ENCODE measurements at places on chromosomes 6 and 20.

DNA sequence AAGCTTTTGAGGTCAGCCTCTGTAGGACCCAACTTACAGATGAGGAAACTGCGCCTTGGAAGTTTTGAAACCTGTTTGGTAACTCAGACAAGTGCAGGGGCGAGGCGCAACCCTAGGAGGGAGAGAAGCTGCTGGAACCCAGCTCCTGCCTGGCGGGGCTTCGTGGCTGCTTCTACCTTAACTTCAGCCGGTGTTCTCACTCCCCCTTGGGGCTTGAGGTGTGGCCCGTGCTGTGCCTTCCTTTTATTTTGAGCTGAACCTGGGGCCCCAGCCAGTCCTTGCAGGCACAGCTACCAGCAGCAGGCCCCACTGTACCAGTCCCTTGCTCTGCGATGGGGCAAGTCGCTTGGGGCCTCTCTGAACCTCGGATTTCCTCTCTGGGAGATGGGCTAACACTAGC lies 12.0 kb downstream of the RBM38 start:
- no peak for DNase-seq

DNA sequence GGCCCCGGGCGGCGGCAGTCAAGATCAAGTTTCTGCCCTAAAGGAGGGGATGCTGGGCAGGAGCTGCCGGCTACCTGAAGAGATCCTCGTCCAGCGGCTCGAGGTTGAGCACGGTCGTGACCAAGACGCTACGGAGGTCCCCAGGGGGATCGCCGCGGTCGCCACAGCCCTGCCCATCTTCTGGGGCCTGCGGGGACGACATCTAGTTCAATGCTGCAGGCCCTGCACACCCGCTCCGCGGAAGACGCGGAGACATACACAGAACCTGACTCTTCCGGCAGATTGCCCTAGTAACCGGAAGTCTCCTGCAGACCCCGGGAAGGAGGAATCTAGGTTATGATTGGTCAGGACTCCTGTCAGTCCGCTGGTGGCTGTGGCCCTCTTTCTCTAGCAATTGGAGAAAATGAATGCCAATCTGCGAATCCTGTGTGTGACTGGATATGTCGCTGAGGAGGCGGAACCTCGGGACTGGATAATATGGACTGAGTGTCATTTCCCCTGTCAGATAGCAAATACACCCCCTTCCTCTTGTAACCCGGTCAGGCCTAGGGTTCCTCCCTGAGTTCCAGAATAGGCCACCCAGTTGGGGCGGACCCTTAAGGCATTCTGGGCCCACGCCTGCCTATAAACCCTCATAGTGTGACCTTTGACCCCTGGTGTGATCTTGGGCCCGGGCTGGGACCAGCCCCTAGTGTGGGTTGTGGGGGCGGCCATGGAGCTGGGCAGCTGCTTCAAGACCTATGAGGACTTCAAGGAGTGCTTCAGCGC lies at the start of the genes ACOT8 and ZSWIM3:
Gene ACOT8, minus strand, starts transcription at position 279 of the 768 bp plus-strand sequence. Its CDS starts 77 bp downstream, at position 202.
Gene ZSWIM3, plus strand, starts transcription at position 501 of the 768 bp plus-strand sequence. Its CDS starts 212 bp downstream, at position 713.
- peak; percentile 81 for DNase-seq

DNA sequence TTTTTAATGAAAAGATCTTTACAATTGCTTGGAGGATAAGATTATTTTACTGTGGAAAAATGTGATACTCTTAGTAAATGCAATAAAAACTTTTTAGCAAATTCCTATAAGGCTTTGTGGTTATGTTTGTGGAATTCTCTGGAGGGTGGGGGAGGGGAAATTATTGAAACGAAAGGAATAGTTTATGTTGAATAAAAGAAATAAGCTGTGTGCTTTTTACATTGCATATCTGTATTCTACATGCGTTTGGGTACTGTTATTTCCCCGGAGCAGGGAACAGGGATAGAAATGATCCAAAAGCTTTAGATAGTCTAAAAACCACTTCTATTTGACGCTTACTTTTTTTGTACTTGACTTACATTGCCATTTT lies 143.8 kb downstream of the SLC16A10 start:
- no peak for DNase-seq

DNA sequence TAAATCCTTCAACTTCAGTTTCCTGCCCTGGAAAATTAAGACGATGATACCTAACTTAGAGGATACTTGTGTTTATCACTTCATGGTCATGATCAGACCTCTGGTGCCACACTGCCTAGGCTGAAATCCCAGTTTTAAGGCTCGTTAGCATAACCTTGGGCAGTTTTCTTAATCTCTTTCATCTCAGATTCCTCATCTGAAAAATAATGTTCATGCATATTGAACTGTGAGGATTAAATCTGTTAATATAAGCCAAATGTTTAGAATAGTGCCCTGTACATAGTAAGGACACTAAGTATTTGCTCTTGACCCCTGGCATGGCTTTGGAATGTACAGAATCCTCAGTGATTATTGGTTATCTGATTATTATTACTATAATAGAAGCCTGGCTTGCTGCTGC lies 79.7 kb downstream of the OGFRL1 start:
- DNase-seq, result no peak

DNA sequence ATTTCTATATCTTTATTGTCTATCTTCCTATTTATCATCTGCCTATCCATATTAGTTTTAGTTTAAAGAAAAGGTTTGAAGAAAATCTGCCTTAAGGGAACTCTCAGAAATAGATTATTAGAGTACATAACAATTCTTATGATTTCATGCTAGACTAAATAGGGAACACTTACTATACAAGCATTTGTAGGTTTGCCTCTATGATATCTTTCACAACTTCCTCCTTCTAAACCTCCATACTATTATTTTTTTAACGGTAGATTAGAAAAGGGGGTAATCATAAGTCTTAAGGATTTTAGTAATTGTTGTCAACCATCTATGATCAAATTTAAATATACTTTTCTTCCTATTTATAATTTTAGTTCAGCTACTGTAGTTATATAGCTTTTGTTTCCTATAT lies 11.6 kb upstream of the DSE start:
- DNase-seq, result no peak

DNA sequence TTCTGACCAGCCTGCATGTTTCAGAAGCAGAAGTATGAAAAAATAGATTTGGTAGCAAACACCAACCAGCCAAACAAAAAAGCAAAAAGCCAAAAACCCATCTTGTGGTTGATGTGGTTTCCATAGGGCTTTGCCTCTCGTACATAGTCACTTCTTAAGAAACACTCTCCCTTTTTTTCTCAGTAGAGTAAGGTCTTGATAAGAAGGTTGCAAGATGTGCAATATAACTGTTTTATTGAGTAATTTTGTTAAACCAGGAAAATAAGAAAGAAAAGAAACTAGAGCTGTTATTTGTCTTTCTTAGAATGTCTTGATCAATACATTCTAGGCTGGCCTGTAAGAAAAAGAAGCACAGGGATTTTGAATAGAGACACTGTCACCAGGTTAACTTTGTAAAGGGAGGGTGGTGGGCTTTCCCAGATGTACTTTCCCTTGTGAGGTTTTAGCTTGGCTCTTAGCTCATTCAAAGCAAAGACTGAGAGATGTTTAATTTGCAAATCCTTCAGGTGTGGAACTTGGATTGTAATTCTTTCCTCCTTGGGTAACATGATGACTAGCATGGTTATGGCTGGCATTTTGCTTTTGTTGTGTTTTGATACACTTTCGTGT lies 49.7 kb downstream of the AKAP12 start:
- no peak for DNase-seq

DNA sequence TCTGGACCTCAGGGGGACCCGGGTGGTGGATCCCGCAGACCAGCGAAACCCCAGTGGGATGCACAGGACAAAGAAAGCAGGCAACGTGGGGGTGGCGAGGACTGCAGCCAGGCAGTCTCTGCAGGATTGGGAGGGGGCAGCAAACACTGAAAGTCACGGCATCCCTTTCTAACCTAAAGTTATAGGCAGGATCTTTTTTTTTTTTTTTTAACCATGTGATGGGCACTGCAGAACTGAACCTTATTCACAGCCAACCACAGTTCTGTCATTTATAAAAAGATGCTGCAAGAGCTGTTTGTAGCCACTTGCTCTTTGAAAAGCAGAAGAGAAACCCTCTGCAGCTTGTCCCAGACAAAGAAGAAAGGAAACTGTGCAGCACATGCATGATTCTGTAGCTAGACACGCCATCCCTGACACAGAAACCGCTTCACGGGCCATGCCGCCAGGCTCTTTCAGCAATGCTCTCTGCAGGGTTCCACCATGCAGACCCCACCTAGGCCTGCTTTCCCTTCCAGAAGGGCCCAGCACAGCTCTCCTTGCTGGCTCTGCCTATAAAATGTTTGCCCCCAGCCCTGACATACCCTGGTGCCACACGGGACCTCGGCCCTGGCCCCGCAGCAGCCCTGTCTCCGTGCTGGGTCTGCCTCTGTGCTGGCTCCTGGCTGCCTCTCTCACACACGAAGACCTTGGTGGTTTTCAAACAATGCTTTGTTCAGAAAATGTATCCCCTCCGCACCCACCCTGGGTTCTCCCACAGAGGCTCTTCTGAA lies 70.8 kb downstream of the PYGB start:
- DNase-seq, result no peak

All from stimulated activated CD8-positive, alpha-beta memory T cell treated with anti-CD3 and anti-CD28 coated beads, Interleukin-4, amount 100 ng/mL, for 4 hours (primary cell).